ENCODE measurements at places on chromosomes 13 and 19. TPM values are rescaled to one million over a fixed set of nuclear protein-coding genes. Genes with fewer than 3 reads are reported as not detected.

DNA sequence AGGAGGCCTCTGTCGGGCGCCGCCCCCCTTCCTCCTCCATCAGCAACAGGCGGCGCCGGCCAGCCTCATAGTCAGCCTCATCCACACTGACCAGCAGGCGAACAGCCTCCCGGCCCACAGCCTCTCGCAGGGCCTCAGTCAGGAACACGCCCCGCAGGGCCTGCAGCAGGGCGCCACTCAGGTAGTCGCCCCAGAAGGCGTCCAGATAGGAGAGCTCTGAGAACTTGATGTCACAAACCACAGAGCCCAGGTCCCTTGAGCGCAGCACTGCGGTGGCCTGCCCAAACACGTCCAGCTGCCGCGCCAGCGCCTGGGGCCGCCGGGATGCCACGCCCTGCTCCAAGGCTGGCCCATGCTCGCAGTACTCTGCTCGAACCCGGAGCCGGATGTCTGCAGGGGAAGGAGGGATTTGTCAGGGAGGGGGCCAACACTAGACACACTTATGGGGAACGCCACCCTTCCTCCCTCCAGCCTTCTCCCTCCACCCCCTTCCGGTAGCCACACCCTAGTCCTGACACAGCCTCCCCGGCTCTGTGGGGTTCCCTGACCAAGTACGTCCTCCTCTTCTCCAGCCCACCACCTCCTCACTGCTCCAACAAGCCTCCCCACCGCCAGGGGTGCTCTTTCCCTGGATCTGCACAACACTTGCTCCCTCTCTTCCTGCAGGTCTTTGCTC lies 17.9 kb downstream of the DEDD2 start:
- no peak for DNase-seq

DNA sequence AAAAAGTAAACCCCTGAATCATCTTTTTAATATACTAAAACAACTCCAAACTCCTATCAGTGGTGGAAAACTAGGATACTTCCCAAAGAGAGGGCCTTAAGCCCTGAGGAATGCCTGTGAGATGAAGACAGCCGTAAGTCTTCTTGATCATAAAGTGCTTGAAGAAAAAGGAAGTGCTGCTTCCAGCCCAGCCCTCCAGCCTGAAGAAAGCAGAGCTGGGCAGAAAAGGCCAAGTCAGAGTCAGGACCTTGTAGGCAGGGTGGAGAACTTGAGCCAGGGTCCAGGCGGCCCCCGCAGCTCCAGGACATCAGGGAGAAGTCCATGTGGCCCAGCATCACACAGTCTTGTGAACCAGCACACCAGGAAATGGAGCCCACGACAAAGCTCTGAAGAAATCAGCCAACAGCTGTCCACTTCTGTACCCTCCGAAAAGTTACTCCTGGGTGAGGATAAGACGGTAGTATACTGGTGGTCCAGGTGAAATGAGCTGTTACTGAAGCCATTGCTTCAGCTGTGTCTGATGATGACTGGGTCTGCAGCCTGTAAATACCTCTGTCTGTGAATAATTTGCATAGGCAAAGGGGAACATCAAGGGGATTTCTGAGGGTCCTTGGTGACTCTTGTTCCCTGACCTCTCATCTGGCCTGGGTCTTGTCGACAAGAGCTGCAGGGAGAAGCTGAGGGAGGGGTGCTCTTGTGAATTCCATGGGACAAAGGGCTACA lies 18.7 kb upstream of the CRYL1 start:
- no peak for DNase-seq

DNA sequence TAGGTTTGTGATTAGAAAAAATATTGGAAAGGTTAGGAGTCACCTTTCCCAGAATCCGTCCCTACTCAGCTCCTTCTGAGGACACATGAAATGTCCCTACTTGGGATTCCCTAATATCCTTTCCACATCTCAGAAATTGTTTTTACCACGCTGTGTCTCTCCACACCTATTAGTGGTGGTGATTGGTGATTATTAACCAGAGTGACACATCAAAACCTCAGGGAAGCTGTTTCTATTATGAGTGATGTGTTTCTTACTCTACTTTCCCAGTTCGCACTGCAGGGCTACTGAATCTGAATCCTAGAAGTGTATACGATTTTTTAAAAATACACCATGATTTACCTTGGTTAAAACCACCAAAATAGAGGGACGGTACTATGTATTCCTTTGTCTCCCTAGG lies 460.8 kb downstream of the TBC1D4 start:
- no peak for DNase-seq

DNA sequence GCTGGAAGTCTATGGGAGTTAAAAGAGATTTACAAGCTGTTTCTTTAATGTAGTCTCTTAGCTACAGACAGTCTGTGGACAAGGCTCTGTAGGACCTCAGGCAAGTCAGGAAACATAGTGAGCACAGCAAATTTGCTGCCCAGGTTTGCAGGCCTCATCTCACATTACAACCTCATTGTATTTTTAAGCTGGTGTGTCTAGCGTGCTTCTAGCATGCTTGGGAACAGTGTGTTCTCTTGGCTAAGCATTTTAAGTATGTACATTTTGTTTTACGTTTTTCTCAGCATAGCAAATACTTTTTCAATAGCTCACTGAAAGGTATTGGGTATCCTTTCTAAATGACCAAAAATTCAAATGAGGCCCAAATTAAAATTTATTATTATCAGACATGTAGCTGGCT lies 113.2 kb downstream of the STARD13 start:
- DNase-seq = no peak

DNA sequence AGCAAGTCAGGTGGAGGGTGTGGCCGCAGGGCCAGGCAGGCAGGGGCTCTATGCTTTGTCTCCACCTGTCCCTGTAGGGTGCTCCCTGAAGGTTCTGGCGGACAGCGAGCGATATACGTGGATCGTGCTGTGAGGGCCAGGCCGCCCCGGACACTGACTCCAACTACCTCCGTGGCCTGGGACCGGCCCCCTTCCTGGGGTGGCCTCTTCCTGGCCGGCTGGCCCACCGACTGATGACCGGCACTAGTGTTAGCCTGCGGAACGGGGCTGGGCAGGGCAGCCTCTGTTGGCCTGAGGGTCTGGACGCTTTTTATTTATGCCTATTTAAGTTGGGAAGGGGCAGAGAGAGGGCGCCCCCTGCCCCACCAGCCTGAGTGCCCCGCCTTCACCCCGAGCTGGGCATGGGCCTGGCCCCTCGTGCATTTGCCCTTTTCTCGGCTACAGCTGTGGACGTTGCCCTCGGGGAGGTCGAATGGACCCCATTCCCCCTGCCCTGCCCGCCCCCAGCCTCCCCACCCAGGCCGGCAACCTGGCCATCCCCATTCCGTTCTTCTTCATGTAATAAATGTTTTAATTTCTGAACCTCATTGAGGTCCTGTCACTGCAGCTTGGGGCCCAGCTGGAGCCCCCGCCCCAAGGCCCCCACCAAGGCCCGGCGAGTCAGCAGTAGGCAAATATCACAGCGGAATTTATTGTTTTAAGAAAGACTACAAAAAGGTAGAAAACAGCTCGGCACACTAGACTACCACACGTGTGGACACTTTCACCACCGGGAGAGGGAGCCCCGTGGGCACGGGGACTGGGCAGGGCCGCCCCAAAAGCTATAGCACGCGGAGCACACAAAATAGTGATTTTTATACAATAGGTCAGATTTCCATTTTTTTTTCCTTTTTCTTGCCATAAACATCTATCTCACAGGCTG lies 8.8 kb downstream of the DCAF15 start:
- DNase-seq = no peak

DNA sequence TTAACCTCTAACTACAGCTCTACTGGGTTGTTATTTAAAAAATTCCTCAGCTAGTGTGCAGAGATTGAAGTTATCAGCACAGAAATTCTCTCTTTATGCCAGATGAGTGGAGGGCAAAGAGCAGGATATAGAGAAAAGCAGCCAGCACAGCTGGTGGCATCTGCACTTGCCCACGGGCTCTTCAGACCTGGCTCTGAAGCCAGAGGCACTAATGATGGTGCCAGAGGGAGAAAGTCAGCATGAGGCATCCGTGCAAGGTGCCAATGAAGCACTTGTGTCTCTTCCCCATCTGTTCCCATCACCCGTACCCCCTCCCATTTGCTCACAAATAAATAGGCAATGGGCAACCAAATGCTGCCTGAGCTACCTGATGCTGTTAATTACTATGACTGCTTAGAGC lies 138.9 kb downstream of the OLFM4 start:
- DNase-seq = no peak

- no peak for DNase-seq
These were observed 2.9 kb upstream of the CERS1 start for GRCh38 chr19:18898607-18899408.

Gene KASH5
- polyA plus RNA-seq = not detected

Gene FGF21
- not detected for polyA plus RNA-seq

Gene SHANK1
- polyA plus RNA-seq = 0.58 TPM

Data from GM23248 (cell line).